ENCODE measurements at places on chromosomes 12 and 14.

GRCh38 chr12:52487211-52487610 lies 5.8 kb downstream of the KRT6A start:
- no peak for DNase-seq

GRCh38 chr12:127381681-127382080 lies 885.3 kb upstream of the TMEM132C start:
- no peak for DNase-seq

DNA sequence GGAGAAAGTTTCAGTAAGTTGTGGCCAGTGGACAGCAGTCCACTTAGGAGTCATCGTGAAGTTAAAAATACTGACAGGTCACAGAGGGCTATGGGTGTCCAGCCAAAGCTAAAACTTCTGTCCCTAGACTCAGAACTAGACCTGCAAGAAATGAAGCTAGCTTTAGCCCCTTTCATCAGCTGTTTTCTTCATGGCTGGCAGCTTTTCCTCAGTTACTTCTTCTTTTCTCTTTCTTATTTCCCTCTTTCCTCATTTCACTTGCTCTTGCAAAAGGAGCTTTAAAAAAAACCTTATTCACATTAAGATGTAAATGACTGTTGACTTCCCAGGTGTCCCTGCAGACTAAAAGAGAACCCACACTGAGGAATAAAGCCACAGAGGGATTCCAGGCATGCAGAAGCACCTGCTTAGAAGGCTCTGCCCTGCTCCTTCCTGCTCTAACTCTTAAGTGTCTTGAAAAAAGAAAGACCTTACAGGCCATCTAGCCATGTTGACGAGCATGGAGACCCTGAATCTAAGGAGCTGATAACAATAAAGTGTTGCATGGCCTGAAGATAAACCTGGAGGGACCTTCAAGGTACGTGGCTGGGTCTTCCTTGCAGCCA lies 69.7 kb upstream of the CCND2 start:
- no peak for DNase-seq

DNA sequence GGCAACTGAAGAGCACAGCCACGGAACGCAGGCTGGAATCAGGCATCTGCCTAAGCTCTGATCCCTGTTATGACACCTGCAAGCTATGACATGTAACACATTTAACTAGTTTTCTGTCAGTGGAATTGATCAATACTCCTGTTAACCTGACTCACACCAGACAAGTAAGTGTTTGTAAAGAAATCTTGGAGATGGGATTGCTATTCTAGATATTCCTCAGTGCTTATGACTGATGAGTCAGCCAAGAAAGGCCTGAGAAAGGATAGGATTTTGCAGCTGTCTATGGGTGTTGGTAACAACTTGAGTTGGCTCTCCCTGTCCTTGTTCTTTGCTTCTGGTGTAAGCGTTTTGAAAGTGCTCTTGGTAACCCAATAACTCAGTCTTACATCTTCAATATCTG lies 110.5 kb downstream of the GPR135 start:
- no peak for DNase-seq

GRCh38 chr12:41932470-41932991 lies 212.1 kb downstream of the GXYLT1 start:
- peak; percentile 11 for DNase-seq

GRCh38 chr12:71194657-71195056 lies 36.9 kb upstream of the TSPAN8 start:
- DNase-seq: no peak

DNA sequence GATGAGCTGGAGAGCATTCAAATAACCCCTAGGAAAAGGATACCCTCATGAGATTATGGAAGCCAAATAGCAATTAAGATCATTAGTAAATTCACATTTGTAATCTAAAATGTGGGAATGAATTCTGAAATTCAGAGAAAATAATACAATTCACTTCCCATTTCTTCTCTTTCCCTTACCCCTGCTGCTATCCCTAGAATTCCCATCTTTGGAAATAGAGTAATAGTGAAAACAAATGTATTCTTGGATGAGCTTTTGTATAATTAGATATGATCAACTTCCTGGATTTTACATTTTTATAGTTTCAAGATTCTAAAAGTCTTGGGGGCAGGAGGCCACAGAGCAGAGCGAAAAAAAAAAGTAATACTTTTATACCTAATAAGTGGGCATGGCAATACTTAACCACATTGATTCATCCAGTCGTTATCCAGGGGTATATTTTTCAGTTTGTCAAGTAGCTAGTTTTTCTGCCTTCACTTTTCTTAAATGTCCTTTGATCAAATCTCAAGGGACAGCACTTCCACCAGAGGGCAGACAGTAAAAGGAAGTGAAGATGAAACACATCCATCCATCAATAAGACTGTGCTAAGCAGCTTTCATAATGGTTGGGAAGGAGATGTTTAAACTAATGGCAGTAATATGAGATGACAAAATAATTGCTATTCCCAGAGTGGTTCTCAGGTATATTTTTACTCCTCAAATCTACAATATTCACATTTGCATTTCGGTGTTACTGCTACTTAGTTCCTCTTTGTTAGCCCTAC lies 401.3 kb downstream of the DIO2 start:
- no peak for DNase-seq

GRCh38 chr14:58026219-58026618 lies 125.8 kb downstream of the ARMH4 start:
- no peak for DNase-seq

DNA sequence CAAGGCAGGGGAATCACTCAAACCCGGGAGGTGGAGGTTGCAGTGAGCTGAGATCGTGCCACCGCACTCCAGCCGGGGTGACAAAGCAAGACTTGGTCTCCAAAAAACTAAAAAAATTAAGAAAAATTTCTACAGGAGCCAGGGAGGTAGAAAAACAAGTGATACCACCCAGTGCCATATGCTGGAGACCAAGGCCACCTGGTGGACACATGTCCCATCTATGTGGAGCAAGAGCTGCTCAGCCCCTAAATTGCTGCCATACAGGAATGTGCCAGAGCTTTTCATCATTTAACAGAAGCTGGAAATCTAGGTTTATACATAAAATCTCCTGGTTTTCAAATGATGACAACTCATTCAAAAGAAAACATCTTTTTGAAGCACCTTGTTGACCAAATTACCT lies 61.4 kb upstream of the ELK3 start:
- DNase-seq: peak; percentile 52

- DNase-seq: peak; percentile 30
Observed at GRCh38 chr14:102394717-102395375, 32.1 kb downstream of the TECPR2 start.

DNA sequence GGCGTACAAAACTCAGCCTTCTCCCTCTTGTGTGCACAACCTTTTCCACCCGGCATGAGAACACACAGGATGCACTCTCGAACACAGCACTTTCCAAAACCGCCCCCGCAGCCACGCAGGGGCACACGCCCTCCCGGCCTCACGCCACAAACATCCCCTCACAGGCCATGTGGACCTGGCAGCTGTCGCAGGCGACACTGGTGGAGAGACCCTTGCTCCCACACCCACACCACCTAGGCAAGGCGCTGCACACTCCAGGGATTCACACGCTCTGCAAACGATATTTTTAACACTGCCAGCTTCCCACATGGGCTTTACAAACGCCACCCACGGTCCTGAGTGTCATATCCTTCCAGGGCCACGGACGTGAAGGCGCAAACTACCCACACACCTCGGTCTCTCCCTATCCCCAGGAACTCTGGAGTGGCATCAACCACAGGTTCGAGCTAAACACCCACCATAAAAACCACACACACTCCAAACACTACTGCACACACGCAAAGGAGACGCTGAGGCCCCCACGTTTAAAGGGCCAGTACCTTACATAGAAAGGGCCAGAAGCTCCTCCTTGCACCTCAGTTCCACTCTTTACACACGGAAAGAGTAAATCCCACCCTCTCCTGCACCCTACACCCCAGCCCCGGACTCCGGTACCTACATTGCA lies 12.4 kb upstream of the ITGB7 start:
- DNase-seq: peak; percentile 66

DNA sequence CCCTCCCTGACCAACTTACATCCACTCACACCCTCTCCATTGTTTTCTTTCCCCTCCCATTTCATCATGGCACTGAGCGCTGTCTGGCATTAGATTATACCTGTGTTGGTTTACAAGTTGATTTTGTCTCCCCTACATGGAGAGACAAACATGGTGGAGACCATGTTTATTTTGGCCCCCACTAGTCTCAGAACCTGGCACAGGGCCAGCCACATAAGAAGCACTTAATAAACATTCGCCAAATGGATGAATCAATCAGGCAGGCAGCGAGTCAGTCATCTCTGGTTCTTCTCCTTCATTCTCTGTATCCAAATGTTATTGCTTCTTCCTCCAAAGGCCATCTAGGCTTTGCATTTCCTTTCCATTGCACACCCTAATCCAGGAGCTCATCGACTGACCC lies 177.4 kb downstream of the DPF3 start:
- DNase-seq: no peak

DNA sequence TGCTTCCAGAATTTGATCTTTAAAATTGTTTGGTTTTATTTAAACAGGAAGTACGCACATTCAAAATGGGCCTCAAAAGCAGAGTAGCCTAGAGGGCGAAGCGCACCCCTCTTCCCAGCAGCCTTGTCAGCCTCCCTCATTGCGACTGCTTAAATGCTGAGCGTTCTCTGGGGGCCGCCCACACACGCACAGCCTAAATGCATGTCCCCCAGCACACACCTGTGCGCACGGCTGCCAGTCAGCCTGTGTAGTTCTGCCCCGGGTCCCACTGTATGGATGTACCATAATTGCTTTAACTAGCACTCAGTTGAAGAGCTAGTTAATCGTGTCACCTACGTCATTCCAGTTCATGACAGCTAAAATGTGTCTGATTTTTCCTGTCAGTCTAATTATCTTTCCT lies 79.3 kb downstream of the TESC start:
- no peak for DNase-seq

GRCh38 chr12:114858388-114859146 lies 174.6 kb upstream of the TBX3 start:
- DNase-seq: no peak

GRCh38 chr12:47236109-47236714 lies 156.5 kb upstream of the AMIGO2 start:
- DNase-seq: no peak

GRCh38 chr12:47202176-47202575 lies 122.4 kb upstream of the AMIGO2 start:
- DNase-seq: no peak

DNA sequence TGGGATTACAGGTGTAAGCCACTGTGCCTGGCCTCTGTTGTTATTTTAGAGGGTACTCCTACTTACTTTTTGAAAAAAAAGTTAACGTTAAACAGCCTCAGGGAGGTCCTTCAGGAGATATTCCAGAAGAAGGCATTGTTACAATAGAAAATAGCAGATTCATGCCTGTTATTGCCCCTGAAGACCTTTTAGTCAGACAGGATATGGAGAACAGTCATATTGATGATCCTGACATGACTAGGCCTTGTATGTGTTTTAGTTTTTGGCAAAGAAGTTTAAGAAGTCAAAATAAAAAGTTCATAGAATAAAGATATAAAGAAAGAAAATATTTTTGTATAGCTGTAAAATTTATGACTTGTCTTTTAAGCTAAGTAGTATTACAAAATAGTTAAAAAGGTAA lies 45.3 kb downstream of the WASHC3 start:
- DNase-seq: no peak

Data from CD4-positive, alpha-beta T cell treated with Interleukin-17A for 4 hours (primary cell).